ENCODE measurements at places on chromosomes 7 and 10.

DNA sequence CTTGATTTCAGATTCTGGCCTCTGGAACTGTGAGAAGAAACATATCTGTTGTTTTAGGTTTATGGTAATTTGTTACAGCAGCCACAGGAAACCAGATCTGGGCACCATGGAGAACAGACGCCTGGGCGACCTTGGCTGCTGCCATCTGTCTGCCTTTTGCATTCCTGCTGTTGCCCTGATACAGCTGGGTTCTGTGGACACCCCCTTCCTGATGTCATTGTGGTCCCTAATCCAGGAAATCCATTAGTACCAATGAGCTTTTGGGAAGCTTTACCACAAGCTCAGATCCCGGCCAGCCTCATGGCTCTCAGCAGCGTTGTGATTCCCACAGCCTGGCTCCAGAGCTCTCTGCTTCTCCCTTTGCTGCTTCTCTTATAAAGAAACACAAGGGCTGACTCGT lies 174.2 kb upstream of the NPS start:
- no peak for DNase-seq

GRCh38 chr10:33084453-33084852 lies 126.4 kb upstream of the ITGB1 start:
- DNase-seq, result no peak

GRCh38 chr7:17402628-17403278 lies 104.3 kb downstream of the AHR start:
- DNase-seq, result no peak

- DNase-seq, result no peak
Measured at GRCh38 chr10:71239946-71240795, 27.8 kb downstream of the UNC5B start.

GRCh38 chr10:121572859-121573537 lies 25.2 kb downstream of the FGFR2 start:
- no peak for DNase-seq

- DNase-seq, result no peak
Measured at GRCh38 chr7:140284062-140284461, 107.3 kb upstream of the KDM7A start.

DNA sequence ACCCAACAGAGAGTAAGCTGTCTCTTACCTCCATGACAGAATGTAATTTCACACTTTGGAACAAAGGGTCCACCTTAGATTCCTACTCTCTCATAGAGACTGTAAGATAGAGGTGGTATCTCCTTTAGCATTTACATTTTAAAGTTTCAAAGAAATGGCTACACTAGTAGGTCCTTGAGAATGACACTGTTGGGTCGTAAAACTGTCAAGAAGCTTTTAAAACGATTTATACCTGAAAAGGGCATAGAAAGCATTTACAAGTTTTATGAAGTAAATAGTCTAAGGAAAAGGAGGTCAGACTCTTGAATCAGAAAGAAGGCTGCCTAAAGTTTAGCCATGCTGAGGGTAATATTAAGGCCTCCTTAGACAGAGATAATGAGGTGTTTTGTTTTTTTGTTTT lies 1212.4 kb upstream of the PHF14 start:
- DNase-seq, result no peak

DNA sequence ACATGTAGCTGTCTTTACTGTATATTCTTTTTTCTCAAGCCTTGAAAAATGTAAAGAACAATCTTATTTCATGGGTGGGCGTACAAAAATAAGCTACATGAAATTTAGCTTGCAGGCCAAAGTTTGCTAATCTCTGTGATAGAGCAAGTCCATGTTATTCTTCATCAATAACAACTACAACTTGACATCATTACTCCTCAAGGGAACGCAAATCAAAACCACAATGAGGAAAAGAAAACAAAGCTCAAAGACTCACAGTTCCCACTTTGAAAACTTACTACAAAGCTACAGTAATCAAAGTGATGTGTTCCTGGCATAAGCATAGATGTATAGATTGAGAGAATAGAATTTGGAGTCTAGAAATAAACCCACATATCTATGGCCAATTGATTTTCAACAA lies 62.5 kb downstream of the GNA12 start:
- DNase-seq, result no peak

- DNase-seq, result peak; percentile 30
Measured at GRCh38 chr10:125144693-125145623, 15.4 kb downstream of the CTBP2 start.

GRCh38 chr7:134605978-134606923 lies 40.4 kb upstream of the BPGM start:
- peak; percentile 28 for DNase-seq

DNA sequence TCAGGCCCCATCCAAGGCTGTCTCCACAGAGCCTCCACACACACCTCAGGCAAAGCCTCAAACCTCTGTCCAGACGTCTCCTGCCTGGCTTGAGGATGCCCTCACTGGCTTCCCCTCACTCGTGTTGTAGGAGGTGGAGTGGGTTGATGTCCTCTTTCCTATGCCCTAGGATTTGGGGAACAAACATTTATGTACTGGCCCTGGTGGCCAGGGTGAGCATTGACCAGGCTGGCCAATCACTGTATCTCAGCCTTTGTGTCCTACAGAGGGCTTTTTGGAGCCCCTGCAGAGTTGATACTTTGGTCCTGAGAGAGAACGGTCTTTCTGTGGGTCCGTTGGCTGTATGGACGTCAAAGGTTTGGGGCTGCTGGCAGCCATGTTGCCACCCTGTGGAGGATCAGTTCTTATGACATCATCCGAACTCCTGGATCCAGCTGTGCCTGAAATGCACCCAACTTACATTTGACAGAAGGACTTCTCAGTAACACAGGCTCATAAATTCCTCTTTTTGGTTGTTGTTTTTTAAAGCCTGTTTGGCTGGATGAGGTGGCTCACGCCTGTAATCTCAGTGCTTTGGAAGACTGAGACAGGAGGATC lies 2.3 kb upstream of the GRID2IP start:
- no peak for DNase-seq

- DNase-seq, result peak; percentile 39
Measured at GRCh38 chr7:2800931-2801688, 43.0 kb downstream of the GNA12 start.

GRCh38 chr7:42618651-42619360 lies 293.1 kb downstream of the C7orf25 start:
- peak; percentile 33 for DNase-seq
